Globus pallidus (tissue), 1 donor: ENCODE measurements at places on chromosomes 2 and 18.

- DNase-seq, result peak; percentile 64
Measured at GRCh38 chr2:195898505-195899191, 170.0 kb downstream of the DNAH7 start.

DNA sequence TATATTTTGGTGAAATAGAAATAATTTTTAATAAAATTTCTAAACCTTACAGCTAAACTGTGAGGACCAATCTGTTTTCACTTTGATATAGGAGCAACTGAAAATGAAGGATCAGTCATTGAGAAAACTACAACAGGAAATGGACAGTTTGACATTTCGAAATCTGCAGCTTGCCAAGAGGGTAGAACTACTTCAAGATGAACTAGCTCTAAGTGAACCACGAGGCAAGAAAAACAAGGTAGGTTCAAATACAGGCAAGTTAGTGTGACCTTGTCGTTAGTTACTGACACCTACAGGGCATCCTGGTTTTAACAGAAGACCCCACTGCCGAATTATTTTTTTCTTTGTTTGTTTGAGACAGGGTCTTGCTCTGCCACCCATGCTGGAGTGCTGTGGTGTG, 75.5 kb upstream of the STON1 start:
- DNase-seq, result no peak

GRCh38 chr2:85111819-85112281, 21.3 kb upstream of the TCF7L1 start:
- DNase-seq, result no peak

GRCh38 chr2:67437114-67437513, 40.0 kb downstream of the ETAA1 start:
- no peak for DNase-seq

GRCh38 chr2:230411570-230412370, 4.2 kb upstream of the SP100 start:
- peak; percentile 57 for DNase-seq
